ENCODE measurements at places on chromosomes 4 and X.

DNA sequence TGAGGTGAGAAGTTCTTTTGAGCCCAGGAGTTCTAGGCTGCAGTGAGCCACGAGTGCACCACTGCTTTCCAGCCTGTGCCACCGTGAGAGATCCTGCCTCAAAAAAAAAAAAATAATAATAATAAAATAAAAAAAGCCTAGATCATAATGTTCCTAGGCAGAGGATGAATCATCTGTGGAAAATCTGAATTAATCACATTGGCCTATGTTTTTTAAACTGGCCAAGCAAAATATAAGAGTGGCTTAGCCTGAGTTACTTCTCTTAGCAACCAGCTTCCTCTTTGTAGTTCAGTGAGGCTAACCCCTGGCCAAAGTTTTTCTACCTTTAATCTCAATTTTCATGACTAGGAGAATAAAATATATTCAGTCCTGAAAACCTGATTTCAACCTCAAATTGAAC is 614.6 kb downstream of the PPP4R3C start:
- no peak for DNase-seq

DNA sequence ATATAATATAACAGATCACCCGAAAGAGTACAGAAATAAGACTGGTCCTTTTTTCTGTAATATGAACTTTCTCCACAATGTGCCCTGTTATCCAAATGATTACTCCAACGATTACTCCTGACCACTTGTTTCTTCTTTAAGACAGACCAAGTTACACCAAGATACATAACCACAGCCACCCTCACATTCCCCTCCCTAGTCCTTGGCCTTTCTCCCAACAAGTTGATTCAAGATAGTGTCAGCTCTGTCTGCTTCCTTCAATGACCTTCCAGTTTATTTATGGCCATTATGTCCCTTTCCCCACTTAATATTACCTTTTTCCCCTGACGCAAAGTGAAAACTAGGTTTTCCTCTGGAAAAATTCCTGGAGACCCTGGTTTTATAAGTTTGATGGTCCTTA is 397.2 kb downstream of the FAM47B start:
- DNase-seq = no peak

GRCh38 chr4:147683188-147683591 is 773 bp downstream of the PRMT9 start:
- DNase-seq = peak; percentile 50

DNA sequence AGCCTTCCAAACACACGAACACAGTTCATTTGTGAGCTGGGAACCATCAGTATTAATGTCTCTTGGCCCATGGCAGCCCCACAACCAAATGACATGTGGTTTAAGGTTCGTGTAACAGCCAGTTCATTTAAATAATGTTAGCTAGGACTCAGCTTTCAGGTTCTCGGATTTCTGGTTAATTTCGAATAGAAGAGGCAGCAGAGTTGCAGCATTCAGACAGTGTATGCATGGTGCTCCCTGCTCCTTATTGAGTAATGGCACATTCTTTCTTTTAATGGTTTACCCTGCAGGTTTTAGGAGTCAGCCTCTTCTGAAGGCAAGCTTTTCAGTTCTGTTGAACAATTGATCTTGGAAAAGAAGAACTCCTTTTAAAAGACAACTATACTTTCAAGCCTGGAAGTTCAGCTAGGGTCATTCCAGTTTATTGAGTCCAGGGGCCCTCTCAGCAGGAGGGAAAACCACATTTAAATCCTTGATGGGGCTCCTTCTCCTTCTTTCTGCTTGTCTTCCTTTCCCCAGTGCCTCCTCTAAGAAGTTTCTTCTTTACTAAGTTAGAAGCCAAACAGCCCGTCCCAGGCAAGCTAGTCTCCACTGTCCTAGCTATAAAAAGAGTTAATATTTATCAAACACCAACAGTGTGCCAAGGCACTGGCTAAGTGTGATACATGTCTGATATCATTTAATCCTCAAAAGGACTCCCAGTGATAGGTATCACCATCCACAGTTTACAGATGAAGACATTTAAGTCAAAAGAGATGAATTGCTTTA is 5.0 kb upstream of the RNF175 start:
- no peak for DNase-seq

GRCh38 chr4:178215763-178216162 is 773.5 kb upstream of the AGA start:
- no peak for DNase-seq

- peak; percentile 42 for DNase-seq
Measured at GRCh38 chrX:93422693-93423092, 250.7 kb downstream of the NAP1L3 start.

GRCh38 chrX:67328476-67328875 is 215.3 kb upstream of the AR start:
- DNase-seq = no peak

DNA sequence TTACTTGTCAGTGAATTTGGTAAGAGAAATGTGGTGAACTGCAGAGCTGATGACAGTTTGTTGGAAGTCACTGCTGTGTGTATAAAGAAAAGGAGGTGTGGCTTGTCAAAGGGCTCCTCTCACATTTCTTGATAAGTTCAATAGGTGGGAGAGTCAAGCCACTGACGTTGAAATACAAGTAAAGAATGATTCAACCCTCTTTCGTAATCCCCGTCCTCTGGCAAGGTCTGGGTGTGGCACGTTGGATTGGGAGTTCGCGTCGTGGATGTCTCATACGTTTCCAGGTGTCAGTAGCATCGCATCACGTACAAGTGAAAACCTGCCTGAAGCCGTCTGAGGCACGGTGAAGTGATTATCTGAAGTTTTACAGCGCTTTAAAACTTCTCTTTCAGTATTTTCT is 76.4 kb downstream of the EGF start:
- no peak for DNase-seq

DNA sequence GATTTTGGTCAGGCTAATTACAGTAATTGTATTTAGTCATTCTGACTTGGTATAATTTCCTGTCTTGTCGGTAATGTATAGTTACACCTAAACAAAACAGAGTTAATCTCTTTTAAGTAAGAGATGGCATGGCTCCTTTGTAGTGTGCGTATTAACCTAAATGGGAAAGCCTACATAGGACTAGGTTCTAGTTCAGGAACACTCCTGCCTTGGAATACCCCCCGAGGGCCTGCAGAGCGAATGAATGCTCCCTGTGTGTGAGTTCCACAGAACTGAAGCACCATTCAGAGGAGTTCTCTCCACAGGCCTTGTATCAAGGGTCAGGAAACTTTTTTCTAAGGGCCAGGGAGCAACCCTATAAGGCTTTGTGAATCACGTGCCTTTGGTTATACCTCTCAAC is 44.9 kb upstream of the STIM2 start:
- DNase-seq = no peak

- no peak for DNase-seq
Measured at GRCh38 chr4:25722964-25723363, 67.3 kb downstream of the SLC34A2 start.

- DNase-seq = peak; percentile 67
Measured at GRCh38 chr4:7206911-7207567, 14.7 kb downstream of the SORCS2 start.

DNA sequence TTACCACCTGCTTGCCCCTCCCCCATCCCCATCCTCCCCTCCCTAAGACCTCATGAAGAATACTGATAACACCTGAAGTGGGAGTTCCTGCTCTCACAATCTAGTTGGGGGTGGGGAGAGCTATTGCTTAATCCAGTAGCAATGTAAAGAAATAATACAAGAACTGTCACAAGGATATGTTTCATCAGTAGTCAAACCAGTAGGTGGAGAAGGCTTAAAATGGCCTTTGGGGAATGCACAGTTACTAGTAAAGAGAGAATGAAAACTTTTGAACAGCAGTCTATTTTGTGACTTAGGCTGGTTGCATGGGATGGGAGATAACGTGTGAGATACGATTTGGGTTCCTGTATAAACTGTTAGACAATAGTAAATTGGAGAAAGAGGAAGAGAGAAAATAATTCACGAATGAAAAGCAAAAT is 6.0 kb downstream of the GALNT7 start:
- DNase-seq = no peak

GRCh38 chr4:129131343-129131742 is 35.4 kb downstream of the C4orf33 start:
- DNase-seq = no peak

DNA sequence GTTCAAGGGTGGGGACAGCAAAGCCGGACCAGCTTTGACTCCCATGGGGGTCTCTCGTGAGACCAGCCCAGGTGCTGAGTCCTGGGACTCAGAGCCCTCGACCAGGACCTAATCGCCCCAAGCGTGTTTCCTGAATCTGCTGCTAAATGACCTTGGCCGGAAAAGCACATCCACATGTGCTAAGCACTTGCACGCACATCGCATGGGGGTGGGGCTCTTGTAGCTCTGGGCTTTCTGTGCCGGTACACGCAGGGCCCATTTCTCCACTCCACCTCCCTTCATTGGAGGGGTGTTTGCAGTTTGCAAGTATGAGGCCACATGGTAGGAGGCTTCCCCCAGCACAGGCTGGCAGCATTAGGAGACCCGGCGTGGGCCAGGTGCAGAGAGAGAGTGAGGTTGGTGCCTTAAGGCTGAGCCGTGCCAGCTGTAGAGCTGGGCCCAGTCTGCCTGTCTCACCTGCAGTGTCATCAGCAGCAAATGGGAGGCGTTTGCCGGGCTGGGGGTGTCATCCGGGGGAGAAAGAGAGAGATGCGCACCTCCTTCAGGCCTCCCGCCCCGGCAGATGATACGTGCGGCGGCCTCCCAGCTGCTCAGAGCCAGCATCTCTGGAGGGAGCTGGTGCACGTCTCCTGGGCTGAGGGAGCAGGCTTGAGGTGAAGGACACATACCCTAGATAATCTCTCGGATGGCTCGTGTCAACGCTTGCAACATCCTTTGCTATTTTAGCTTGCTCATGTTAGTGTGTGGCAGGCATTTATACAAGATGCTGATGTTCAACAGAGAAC is 45.2 kb upstream of the CLCN4 start:
- DNase-seq = no peak

DNA sequence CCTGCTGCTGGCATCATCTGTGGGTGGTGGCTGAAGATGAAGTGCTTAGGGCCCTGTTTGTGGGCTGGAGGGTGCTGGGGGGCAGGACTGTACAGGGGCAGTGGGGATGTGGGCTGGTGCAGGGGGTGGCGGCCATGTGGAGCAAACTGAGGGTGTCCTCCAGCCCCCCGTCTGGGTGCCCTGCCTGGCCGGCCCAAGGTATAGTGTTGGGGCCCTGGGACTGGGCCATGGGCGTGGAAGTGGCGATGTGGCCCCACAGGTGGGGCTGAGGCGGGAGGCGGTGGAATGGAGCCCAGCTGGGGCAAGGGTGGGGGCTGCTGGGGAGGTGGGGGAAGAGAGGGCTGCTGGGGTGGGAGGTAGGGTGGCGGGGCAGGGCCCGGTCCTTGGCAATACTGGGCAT is 9.5 kb upstream of the KDM5C start:
- DNase-seq = no peak

GRCh38 chr4:108166038-108166437 is 2.7 kb downstream of the LEF1 start:
- no peak for DNase-seq

- DNase-seq = no peak
Measured at GRCh38 chr4:158810487-158811215, 41.8 kb downstream of the FNIP2 start.

- no peak for DNase-seq
Measured at GRCh38 chrX:124395145-124395880, 49.0 kb downstream of the SH2D1A start.

DNA sequence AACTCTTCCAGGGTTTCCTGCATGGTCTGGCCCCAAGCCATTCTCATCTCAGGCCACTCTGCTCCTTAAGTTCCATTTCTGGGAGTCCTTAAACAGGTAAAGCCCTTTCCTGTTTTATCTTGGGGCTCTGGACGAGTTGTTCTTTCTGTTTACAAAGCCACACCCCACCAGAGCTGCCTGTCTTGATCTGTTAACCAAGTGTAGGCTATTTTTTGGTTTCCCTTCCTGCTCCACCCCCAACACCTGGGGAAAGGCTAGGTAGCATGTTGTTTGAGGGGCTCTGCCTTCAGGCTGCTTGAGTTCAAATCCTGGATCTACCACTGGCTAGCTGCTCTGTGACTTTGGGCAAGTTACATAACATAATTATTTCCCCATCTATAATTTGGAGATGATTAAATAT is 40.0 kb downstream of the ERVMER34-1 start:
- DNase-seq = no peak

DNA sequence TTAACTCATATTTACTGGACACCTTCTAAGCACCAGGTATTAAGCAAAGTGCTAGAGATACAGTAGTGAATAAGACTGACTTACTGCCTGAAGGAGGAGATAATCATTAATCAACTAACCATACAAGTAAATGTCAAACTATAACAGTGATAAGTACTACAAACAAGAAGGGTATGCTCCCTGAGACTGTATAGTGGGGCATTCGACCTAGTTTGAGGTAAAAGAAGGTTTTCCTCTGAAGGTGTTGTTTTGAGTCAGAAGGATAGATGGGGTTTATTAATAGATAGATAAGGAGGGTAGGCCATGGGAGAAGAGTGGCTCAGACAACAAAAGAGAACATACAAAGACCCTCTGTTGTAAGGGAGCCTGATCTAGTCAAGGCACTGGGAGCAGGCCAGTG is 105.4 kb downstream of the DDIT4L start:
- no peak for DNase-seq

- DNase-seq = no peak
Measured at GRCh38 chrX:111609206-111609605, 71.8 kb upstream of the ALG13 start.

- peak; percentile 26 for DNase-seq
Measured at GRCh38 chr4:21470535-21470934, 478.0 kb downstream of the KCNIP4 start.

GRCh38 chr4:99161373-99162099 is 17.4 kb upstream of the ADH4 start:
- no peak for DNase-seq

DNA sequence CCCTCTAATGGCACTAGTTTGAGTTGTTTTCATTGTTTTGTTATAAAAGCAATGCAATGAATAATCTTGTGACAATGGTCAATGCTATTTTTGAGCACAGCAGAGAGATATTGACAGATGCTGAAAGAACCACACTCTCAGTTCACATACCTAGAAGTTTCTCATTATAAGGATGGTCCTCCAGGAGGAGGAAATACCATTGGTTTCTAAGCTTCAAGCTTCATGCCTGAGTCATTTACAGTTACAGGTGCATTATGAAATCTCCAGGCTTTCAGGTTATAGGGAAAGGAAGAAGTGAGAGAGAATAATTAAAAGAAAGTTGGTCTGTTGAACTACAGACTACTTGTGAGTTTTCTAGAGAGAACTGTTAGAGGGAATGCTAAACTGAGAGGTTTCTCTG is 75.3 kb downstream of the PWWP3B start:
- no peak for DNase-seq

GRCh38 chrX:16852617-16853179 is 17.5 kb downstream of the RBBP7 start:
- no peak for DNase-seq
